ENCODE measurements at places on chromosomes 13 and 19. TPM values are rescaled to one million over a fixed set of nuclear protein-coding genes. Genes with fewer than 3 reads are reported as not detected.

DNA sequence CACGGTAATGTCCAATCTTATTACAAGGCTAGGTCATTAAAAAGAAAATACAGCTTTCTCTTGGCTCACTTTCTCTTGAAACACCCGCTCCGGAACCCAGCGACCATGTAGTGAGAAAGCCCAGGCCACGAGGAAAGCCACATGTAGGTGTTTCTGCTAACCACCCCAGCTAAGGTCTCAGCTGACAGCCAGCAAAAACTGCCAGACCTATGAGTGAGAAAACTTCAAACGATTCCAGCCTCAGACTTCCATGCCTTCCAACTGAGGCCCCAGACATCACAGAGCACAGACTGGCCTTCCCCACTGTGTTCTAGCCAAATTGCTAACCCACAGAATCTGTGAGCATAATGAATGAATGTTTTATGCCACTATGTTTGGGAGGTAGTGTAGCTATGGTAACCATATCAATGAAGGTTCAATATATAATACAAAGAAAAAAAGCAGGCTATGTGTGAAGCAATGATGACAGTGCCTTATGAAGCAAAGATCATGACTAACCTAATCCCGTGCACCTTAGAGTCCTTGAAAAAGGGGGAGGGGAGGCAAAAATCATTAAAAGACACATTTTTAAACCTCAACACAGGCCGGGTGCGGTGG, 11.9 kb upstream of the TPTE2 start:
- peak; percentile 36 for DNase-seq

PODNL1 gene
- total RNA-seq, result not detected

DNA sequence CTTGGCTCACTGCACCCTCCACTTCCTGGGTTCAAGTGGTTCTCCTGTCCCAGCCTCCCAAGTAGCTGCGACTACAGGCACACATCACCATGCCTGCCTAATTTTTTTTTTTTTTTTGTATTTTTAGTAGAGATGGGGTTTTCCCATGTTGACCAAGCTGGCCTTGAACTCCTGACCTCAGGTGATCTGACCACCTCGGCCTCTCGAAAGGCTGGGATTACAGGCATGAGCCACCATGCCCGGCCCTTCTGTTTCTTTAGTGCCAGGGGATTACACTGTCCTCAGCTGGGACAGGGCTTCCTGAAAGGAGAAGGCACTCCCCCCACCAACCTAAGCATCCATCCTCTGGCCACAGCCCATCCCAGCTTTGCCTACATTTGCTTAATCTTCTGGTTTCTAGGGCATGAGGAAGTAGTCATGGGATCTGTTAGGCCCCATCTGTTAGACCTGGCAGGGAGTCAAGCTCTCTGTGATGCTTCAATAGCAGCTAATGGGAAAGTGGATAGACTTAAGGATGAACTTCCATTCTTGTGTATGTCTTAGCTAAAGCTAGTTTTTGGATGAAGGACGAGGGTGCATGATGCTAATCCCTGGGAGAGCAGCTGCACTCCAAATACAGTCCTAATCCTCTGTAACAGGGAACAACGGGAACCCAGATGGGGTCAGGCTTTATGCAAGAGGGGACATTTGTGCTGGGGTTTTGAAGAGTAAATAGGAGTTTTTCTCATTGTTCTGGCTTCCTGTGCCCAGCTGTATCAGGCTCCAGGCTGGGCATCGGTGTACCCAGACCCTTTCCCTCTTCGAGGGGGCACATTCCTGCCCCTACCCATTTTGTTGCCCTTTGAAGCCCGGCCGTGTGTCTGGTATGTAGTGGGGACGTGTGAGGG, 2.6 kb downstream of the VAV1 start:
- DNase-seq, result no peak

DNA sequence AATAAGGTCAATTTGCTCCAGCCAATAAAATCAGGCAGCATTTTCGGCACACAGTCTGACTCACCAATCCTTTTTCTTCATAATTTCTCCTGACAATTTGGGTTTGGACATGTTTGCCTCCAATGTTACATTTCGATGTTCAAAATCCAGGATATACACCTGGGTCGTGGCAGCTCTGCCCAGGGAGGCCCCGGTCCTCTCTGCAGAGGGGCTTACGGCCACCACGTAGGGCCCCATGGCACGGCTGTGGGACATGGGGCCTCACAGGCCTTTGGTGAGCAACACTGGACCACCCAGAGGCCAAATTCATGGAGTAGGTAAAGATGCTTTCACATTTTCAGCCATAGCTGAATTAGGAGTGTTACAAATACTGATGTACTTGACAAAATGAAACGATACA, 25.4 kb downstream of the IRS2 start:
- DNase-seq, result no peak

SPACA4 gene
- not detected for total RNA-seq

GRCh38 chr19:28687296-28687695, 525.7 kb downstream of the UQCRFS1 start:
- DNase-seq, result no peak

REEP6 gene
- 2.4 TPM for total RNA-seq

GRCh38 chr13:27128825-27129627, 42.6 kb downstream of the USP12 start:
- DNase-seq, result no peak

- DNase-seq, result peak; percentile 95
These were observed at the start of gene ZNF471 for GRCh38 chr19:56507446-56508289. Gene ZNF471 (plus strand): TSS chr19:56507855. CDS start chr19:56511572, 3,717 bp downstream.

GRCh38 chr13:42027286-42027685, 21.2 kb upstream of the DGKH start:
- no peak for DNase-seq

- DNase-seq, result no peak
These were observed 3.1 kb downstream of the ADAMTS10 start for GRCh38 chr19:8607386-8607785.

GRCh38 chr13:43669964-43670363, 116.8 kb downstream of the ENOX1 start:
- no peak for DNase-seq

DNA sequence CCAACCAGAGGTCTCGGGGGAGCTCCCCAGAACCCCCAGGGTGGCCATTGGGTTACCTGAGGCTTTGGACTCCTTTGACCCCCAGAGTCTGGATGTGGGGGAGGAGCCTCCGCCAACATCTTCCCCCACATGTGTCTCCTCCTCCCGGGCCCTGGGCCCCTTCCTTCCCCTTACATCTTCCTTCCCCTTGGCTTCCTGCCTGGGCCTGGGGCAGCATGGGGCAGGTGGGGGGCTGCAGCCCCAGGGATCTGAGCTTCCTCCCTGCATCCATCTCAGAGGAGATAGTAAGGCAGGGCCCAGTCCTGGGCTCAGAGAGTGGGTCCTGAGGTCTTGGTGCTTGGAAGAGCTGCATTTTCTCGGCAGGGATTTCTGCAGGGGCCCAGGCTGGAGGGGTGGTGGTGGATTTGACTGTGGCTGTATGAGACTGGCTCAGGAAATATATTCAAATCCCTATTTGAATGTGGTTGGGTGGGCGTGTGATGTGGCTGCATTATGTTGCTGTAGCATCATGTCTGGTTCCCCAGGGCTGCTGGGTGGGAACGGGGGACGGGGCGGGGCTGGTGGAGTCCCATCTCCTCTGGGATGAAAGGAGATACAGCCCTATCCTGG, 919 bp downstream of the VAV1 start:
- peak; percentile 89 for DNase-seq

DNA sequence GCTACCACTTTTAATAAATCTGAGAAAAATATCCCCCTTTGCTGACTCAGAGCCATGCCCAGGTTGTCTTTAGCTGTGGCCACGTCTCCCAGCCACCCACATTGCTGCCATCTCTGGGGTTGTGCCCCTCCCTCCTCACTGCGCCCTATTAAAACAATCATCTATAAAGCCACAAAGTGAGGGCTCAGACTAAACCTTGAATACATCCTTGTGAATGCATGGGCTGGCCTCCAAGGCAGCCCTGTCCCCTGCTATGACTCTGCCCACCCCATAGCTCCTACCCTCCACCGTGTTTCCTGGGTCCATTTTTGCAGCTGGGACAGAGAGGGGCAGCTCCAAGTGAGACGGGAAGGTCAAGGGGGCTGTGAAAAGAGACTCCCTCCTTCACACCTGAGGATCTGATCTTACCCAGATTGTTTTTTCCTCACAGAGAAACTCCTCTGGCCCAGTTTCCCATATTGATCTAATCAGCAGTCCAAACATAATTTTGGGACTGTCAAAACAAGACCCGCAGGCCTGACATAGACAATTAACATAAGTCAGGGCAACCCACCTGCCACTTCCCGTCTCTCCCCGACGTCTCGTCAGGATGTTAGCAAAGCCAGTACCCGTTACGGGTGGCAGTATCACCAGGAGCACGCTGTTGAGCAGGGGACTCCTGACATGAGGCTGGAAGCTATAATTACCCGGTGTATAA, 199.0 kb downstream of the KATNAL1 start:
- no peak for DNase-seq

ZNF66 gene
- total RNA-seq, result 9.3 TPM

GRCh38 chr19:38455031-38455430, 21.5 kb downstream of the RYR1 start:
- peak; percentile 13 for DNase-seq

HCST gene
- total RNA-seq, result 57.1 TPM

C3 gene
- 0.34 TPM for total RNA-seq

DNA sequence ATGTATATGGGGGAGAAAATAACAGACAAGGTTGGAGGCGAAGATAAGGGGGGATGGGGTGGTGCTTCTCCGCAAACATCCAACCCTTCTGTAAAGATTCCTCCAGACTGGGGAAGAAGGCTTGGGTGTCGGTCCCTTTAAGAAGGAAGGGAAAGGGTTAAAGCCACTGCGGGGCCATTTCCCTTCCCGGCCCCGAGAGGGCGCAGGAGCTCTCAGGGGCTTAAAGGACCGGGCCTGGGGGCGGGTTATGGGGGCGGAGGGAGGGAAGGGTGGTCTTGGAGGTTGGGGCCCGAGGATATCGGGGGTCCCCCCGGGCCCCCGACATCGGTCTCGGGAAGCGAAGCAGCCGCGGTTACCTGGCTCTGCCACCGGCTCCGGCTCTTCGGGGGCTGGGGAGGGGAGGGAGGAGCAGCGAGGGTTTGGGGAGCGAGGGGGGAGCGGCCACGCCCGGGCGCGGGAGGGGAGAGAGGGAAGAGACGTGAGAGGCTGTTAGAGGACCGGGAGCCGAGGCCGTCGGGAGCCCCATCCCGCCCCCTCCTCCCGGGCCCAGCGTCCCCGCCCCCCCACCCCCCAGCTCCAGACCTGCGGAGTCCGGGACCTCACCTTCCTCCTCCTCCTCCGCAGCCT, 2.8 kb downstream of the TNNT1 start:
- DNase-seq, result peak; percentile 49

- DNase-seq, result no peak
These were observed 51.7 kb downstream of the RXFP2 start for GRCh38 chr13:31790992-31791391.

DNA sequence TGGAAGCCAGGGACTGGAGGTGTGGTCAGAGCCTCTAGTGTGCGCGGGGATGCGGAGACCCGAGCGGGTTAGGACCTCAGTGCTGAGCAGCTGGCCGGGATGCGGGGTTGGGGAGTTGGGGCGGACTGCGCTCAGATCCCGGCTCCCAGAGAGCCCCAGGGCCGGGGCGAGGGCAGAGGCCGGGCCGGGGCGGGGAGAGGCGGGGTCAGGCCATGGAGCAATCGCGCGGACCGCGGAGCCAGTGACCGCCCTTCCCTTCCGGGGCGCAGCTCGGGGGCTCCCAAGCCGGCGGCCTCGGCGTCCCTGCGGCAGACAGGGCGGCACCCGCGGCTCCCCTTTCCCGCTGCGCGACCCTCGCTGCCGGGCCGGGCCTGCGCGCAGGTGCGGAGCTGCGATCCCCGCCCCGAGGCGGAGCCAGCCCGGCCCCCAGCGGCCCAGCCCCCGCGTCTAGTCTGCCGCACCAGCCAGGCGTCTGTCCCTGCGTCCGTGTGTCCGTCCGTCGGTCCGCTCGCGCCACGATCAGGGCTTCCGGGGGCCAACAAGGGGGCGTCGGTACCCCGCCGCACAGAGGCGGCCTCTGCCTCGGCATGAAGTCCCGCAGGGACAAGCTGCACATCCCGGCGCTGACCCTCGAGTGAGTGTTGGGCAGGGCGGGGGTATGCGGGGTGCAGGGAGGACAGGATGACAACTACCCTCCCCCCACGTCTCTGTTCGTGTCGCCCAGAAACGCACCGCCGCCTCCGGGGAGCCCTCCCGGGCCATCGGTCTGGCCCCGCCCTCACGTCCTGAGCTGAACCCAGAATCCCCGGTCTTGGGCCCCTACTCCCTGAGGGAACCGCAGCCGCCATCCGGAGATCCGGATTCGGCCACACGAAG, 12.4 kb downstream of the MAST3 start:
- DNase-seq, result peak; percentile 57

DNA sequence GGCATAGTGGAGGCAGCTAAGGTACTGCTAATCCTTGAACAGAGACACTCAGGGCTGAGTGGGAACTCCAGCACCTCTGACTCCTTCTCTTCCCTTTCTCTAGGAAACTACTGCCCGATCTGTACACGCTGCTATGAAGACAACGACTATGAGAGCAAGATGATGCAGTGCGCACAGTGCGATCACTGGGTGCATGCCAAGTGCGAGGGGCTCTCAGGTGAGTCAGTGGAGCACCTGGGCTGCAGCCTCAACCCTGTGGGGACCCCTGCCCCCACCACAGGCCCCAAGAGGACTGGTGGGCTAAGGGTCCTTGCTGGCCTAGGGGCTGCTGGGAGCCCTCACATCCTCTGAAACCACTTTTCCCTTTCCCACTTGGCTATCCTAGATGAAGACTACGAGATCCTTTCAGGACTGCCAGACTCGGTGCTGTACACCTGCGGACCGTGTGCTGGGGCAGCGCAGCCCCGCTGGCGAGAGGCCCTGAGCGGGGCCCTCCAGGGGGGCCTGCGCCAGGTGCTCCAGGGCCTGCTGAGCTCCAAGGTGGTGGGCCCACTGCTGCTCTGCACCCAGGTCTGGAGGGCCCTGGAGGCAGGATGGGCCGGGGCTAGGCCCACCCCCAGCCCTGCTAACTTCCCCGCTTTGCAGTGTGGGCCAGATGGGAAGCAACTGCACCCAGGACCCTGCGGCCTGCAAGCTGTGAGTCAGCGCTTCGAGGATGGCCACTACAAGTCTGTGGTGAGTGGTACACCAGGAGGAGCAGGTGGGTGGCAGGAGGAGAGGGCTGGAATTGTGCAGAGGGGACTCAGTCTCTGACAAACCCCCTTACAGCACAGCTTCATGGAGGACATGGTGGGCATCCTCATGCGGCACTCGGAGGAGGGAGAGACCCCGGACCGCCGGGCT, 9.5 kb downstream of the KMT2B start:
- no peak for DNase-seq

All from activated CD8-positive, alpha-beta T cell treated with anti-CD3 and anti-CD28 coated beads for 36 hours (primary cell).